ENCODE measurements at places on chromosomes 2 and 18.

- peak; percentile 58 for DNase-seq
Observed at GRCh38 chr2:196170213-196170605, 1.2 kb downstream of the STK17B start.

DNA sequence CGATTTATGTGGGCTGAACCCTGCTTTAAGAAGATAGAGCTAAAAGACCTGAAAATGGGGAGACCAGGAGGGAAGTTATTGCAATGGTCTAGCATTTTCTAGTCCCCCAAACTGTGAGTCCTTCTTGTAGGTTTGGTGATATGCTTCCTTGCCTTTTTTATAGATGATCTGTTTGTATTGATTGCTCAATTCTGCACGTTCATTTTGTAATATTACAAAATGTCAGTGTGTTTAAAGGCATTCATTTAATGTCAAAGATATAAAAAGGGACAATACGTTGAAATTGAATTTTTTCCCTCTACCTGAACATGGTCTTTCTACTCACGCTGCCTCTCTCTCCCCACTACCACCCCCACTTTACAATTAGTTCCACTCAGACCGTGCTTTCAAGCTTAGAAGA, 5.6 kb upstream of the FIGN start:
- no peak for DNase-seq

- DNase-seq: no peak
Observed at GRCh38 chr18:13551305-13551603, 175.1 kb downstream of the FAM210A start.

DNA sequence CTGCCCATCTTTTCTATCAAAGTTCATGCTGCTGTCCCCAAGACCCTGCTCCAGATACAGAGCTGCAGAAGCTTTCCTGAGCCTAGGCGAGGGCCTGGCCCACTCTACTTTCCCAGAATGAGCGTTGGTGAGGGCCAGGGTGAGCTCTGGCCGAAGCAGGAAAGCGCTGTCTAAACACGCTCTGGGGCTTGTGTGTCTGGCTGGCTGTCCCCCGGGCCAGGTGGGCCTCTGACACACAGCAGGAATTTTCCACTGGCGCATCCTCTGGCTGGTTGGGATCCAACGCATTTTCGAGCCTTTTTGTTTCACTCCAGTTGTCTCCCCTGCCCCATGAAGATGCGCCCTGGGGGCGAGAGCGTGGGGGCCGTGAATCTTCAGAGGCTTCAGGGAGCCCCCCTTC, 17.8 kb upstream of the KCNK3 start:
- no peak for DNase-seq

GRCh38 chr2:114442510-114442909, at the start of gene DPP10:
Gene DPP10 (plus strand): TSS chr2:114442641.
- DNase-seq: no peak

Data from stimulated activated naive CD8-positive, alpha-beta T cell treated with anti-CD3 and anti-CD28 coated beads, Interleukin-15, amount 100 ng/mL, for 72 hours (primary cell).